ENCODE measurements at places on chromosomes 7 and 10.

DNA sequence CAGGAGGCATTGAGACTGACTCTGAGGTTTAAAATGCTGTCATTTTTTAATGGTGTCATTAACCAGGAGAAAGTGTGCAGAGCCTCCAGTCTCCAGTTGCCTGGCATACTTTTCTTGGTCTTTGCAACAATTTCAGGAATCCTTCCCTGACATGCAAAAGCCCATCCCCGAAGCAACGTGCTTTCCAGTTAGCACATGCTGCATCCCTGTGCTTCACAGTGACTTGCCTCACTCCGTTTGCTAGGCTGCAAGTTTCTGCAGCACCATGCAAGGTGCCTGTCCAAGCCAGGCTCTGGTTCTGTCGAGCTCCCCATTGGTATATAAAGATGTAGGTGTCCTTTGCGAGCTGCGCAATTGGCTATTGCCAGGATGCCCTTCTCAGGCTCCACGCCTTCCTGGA, 135.0 kb downstream of the GALNT17 start:
- DNase-seq: no peak

DNA sequence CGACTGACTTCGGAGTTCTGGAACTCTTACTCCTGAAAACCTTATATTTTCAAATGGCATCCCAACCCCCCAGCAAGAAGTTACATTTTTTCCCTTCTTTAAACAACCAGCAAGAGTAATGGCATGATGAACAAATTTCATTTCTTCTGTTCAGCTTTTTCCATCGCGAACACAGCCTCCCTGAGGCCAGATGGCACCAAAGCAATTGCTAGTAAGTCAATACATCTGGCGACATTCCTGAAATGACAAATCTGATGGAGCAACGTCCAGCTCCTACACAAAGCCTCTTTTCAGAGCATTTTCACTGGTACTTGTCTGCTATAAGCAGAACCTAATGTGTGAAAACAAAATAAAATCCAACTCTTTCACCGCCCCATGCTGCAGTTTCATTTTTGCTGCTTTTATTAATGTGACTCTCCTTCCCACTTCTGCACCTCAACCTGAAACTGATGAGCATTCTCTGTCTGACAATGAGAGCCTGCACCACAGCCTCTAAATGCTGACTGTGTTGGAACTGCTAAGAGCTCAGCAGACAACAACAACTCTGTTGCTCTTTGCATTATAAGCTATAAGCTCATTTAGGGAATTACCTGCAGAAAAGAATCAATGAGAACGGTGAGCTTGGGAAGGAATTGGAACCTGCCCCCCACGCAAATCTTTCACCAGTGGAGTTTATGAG, 229.8 kb downstream of the FGFR2 start:
- DNase-seq: no peak

DNA sequence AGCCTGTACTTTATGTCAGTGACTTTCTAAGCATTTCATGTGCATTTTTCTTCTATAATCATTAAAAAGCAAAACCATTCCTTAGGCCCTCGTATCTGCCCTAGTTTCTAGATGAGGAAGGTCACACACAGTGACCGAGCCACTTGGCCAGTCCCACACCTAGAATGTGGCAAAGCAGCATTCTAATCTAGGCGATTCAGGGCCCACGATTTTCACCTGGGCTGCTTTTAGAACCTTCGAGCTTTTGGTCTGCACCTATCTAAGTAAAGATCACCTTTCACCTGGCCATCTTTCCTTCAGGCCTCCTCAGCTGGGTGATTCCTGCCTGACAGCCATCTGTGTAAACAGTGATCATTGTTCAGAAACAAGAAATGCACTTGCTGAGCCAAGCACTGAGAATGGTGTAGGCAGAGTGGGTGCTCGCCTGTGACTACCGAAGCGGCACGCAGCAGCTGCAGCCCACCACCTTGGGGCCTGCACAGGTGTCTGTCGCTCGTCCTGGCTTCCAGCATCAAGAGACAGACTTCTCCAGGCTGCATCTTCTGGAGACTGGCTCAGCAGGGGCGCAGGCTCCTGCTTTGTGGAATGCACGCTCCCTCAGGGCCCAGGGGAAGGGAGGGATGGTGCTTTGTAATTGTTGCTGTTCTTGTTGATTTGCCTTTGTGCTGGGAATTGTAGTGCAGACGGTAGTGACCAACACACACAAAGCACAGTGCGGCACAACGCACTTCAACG, 149.0 kb upstream of the INSYN2A start:
- no peak for DNase-seq

GRCh38 chr10:59561477-59562121, 148.1 kb downstream of the SLC16A9 start:
- no peak for DNase-seq

DNA sequence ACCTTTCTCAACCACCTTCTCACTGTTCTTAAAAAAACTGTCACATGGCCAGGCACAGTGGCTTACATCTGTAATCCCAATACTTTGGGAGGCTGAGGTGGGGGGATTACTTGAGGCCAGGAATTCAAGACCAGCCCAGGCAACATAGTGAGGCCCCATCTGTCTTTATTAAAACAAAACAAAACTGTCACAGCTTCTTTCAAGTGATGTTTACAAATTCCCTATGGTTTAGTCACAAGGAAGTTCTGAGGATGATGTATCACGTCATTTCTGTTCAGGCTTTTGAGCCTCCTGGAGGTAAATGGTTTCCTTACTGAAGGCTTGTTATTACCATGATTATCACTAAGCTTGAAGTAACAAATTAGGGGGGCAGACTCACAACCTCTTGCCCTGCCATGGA, 186.2 kb downstream of the CFTR start:
- no peak for DNase-seq

DNA sequence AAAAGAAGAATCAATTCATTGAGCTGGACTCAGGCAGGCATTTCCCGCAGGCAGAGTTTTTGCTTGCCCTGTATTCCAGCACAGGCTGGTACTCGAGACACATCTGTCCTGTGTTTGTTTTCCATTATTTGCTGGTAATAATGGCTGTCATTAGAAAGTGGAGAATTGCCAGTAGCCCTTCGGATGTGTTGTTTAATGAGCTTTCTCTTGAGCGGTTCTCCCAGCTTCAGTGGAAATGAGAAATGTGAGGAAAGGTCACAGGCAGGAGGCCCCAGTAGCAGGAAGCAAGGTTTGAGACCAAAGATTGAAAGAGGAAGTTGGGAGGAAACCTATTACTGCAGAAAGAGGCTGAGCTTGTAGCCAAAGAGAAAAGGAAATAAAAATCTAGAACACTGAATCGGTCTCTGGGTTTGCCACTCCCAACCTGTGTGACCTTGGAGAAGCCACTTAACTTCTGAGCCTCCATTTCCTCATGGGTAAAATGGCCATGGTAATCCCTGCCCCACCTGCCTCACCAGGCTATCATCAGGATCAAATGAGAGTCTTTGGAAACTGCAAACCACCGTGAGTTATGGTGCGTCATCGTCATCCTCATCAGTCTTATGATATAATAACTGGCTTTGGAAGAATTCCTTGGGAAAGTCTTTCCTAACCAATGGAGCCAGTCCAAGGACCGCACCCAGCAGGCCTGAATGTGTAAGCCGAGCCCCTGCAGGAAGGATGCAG, 67.7 kb downstream of the TACR2 start:
- DNase-seq: no peak

DNA sequence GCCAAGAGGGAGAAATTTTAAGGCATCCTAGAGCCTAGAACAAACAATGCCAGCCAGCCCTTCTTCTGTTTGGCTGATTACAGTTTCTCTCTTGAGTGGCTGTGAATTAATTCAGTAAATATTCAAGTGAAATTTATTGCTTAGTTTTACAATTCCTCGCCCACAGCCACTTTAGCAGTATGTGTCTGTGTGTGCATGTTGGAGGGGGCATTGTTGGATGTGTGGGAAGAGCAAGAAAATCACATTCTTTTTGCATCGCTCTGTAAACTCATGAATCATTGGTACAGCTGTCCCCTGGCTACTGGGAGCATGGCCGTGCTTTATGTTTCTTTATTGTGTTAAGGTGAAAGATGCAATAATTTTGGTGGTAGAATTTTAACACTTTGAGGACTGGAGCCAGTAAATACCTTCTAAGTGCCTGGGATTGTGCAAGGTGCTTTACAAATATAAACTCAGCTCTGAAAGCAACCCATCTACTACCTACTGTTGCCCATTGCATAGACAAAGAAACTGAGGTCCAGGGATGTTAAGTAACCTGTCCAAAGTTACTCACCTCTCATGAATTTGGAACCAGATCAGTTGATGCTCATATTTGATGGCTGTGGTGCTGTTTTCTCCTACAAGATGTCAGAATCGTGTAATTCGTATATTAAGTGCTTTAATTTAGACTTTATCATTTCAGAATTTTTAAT, 89.9 kb upstream of the BTBD16 start:
- no peak for DNase-seq

DNA sequence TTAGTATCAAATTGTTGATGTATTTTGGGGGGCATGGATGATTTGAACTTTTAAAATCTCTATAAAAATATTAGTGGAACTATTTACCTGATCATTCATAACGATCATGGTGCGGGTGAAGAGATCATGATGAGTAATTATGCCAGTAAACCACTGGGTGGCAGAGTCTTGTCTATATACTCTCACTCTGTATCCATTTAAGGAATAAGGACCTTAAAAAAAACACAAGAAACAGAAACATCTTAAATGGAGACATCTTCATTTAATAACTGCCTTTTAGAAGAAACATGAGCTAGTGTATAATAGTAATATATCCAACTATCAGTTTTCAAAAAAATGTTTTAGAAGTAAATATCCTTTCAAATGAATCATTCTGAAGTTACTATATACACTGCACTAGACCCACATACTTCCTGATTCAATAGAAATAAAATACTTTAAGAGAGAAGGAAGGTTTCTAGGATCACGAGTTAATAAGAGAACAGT, 84.0 kb downstream of the NRBF2 start:
- peak; percentile 51 for DNase-seq

DNA sequence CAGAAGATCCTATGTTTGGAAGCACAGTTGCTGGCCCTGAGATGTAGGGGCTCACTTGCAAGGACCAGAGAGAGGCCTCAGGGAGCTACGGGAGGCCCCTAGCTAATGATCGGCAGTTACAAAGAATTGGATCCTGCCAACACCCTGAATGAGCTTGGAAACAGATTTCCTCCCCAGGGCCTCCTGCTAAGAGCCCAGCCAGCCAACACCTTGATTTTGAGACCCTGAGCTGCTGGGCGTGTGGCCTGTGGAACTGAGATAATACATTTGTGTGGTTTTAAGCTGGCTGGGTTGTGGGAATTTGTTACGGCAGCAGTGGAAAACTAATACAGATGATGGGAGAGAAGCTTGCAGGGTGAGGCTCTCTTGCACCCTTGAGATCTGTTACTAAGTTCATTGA, 3.9 kb downstream of the DOCK1 start:
- no peak for DNase-seq

DNA sequence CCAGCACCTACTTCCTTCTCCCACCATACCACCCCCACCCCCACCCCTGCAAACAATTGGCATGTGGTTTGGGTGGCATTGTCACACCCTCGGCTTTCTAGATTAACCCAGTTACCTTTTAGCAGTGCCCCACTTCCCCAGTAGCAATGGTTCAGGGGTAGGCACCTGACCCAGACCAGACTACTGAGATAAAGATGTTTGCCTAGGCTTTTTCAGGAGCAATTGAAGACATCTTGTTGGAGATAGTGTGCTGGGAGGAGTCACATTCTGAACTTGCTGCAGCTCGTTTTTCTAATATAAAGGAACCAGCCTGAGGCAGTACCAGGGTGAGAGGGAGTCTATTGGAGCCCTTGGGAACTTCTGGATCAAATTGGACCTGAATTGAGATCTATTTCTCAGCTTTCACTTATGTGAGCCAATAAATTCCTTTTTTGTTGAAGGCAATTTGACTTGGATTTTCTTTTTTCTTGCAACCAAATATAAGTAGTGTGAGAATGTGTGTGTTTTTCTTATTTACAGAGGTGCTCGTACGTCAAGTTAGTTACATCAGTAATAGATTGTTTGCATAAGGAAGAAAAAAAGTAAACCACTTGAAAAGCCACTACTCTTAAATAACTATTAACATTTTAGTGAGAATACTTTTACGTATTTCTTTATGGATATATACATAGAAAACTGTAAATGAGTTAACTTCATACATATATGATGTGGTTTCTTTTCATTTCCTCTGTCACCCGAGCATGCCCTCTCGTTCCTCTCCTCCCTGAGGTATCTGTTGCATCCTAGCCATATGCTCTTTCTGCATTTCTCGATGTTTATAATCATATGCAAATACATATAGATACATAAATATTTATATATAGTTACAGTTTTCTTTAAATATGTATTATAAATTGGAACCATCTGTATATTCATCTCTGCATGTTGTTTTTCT, 38.0 kb downstream of the RAB18 start:
- peak; percentile 33 for DNase-seq

DNA sequence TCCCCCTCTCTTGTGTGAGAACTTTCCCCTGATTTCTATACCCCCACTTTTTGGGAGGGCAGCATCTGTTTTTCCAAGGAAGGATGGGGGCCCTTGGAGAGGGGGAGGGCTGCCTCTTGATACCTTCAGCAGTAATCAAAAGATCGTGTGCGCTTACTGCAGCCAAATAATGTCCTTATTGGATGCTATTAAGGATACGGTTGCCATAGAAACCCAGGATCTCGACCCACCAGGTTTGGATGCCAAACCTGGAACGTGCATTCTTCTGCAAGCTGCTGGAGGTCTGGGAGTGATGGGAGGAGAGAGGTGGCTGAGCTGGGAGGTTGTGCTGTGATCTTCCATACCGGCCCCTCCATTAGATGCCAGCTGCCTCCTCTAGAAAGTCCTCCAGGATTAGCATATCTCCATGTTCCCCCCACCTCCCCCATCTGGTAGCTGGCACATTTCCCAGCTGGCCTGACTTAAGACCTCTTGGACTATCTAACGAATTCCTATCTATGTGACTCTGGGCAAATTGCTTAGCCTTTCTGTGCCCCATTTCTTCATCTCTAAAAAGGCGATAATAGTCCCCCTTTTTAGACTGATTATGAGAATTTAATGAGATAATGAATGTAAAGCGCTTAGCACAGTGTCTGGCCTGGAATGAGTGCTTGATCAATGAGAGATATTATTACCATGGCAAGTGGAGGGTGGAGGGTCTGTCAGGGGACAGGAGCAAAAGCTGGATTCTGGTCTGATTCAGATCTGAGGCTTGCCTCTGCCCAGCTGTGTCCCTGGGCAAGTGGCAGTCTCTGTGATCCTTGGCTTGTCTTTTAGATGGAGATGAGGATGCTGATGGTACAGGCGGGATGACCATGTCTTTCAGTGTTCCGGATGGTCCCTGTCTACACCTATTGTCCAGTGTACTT, 78.5 kb upstream of the PCBD1 start:
- DNase-seq: no peak

DNA sequence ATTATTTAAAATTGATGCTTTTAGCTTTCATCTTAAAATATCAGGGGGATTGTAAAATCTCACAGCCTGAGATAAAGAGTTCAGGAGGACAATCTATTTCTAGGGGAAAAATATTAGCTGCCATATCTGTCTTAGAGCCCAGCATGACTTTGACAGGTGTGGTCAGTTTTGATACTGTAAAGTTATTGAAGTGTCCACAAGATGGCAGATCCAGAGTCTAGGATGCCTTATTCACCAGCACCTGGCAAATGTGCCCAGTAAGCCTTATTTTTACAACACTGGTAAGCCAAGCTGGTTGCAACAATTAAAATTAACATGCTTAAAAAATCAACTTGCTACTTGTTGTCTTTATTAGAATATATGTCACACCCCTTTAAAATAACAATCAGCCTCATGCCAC, 579.3 kb downstream of the SH2D4B start:
- no peak for DNase-seq

Measured in Jurkat, Clone E6-1 (cell line).